ENCODE measurements at places on chromosomes 7 and 10. TPM values are rescaled to one million over a fixed set of nuclear protein-coding genes. Genes with fewer than 3 reads are reported as not detected.

DNA sequence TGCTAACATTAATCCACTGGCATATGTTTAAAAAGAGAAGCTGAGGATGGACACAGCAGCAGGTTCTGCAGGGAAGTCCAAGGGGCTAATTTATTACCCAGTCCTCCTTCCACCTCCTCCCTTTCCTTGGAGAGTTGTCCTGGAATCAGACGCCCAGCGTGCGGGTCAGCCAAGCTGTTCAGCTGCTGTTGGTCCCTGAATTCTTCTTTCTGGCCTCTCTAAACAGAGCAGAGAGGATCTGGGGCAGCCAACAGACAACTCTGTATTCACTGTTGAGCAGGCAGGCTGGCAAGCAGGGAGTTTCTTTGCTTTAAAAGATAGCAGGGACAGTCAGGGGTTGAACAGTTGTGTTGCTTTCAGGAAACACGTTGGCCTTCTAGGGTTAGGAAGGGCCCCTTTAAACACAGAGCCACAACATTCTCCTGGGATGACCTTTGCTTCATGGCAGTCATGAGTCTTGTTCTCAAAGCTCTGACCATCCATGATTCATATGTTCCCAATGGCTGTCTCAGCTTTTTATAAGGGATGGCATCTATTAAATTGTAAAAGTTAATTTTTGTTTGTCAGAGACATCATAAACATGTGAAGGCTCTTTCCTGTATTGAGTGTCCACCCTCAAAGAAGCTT, 217.0 kb downstream of the CREB5 start:
- no peaks in the 10 kb centered on the region for H3K4me1 ChIP-seq
- DNase-seq: no peak
- H3K4me3 ChIP-seq: no peak overlapping the region

- no peaks in the 10 kb centered on the region for H3K27me3 ChIP-seq
- DNase-seq: no peak
- H3K36me3 ChIP-seq: no peaks in the 10 kb centered on the region
- H3K4me3 ChIP-seq: no peak overlapping the region
Observed at GRCh38 chr7:157495177-157495553, 158.4 kb downstream of the DNAJB6 start.

DNA sequence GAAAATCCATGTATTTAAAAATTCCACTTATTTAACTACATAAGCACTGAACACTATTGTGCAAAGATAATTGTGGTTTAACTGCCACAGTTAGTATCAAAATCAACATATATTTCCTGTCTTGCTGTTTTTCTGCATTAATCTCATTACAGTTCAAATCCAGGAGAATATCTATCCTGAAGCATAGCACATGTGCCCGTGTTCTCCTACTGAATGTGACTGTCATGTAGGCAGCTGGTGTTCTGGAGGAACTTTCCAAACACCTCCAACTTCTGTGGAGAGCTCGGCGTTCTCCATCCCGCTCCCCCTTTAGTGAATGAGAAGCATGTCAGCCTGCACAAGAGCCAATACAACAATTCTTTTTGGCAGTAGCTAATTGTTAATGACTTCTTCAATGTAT, 76.4 kb upstream of the IKZF1 start:
- H3K27me3 ChIP-seq: no peaks in the 10 kb centered on the region
- H3K4me1 ChIP-seq: no peaks in the 10 kb centered on the region
- no peak overlapping the region for H3K4me3 ChIP-seq
- H3K27ac ChIP-seq: no peak overlapping the region
- no peaks in the 10 kb centered on the region for H3K36me3 ChIP-seq

DNA sequence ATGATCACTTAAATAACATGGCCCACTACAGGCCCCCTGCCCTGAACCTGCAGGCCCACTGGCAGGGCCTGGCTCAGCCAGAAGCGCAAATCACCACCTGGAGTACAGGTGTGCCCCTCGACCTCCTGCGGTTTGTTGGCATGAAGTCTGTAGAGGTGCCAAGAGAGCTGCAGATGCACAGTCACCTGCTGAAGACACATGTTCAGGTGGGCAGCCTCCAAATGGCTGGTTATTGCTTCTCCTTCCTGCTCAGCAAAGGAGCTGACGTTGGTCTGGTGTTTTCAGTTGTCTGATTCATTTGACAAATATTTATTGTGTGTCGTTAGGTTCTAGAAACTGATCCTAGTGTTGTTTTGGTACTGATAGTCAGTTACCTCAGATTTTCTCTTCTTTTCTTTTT, 29.0 kb downstream of the DHTKD1 start:
- no peak for DNase-seq
- H3K36me3 ChIP-seq: peaks cover 80% of the 10 kb centered on the region
- no peaks in the 10 kb centered on the region for H3K4me1 ChIP-seq
- no peak overlapping the region for H3K4me3 ChIP-seq

DNA sequence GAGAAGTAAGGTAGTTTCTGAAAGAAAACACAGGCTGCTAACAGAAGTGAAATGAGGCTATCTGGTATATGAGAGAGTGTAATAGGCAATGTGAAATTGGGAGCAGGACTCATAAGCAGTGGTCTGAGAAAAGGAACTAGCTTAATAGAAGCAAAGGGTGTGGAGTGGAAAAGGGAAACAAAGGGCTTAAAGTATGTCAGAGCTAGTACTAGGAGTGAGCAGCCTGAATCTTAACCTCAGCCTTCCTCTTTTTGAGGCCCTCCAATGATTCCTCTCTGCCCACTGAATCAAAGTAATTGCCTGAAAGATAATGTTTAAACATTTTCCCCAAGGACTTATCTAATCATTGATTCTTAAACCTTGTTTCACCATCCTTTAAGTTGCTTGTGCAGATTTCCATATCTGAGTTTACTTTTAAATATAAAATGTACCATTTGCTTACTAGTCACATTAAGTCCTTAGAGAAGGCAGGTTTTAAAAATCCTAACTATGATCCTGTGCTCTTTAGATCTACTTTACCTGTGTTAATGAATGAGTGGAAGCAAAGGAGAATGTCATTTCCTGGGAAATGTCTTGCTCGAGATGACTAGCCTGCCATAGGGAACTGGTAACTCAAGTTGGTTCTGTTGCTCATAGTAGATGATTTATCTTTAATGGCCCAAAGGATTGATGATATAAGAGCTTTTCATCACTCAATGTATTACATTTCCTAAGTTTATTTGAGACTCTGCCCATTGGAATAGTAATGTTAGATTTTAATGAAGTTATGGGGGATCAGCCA, 155.0 kb downstream of the SKAP2 start:
- no peaks in the 10 kb centered on the region for H3K4me1 ChIP-seq
- DNase-seq: no peak
- H3K4me3 ChIP-seq: no peak overlapping the region

DNA sequence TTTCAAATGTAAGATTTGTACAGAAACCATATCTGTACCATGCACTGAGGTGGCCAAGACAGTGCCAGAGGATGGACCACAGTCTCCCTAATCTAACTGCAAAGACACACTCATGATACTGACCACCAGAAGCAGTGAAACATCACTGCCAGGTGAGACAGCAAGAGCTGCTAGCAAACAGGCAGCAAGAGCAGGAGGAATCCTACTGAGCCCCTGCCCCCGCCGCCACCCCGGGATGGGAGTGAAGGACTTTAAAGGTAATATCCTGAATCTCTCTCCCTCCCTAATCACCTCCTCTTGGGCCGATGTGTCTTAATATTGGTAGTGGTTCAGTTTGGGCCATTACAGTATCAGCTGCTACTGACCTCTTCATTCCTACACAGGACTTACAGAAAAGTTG, 144.3 kb downstream of the XPNPEP1 start:
- peaks cover 4% of the 10 kb centered on the region for H3K27me3 ChIP-seq
- DNase-seq: no peak
- no peaks in the 10 kb centered on the region for H3K36me3 ChIP-seq
- no peak overlapping the region for H3K4me3 ChIP-seq
- H3K27ac ChIP-seq: no peak overlapping the region
- H3K4me1 ChIP-seq: no peaks in the 10 kb centered on the region

- H3K27ac ChIP-seq: no peak overlapping the region
- H3K4me3 ChIP-seq: no peak overlapping the region
- H3K4me1 ChIP-seq: no peaks in the 10 kb centered on the region
- no peak for DNase-seq
- no peaks in the 10 kb centered on the region for H3K27me3 ChIP-seq
- no peaks in the 10 kb centered on the region for H3K36me3 ChIP-seq
Observed at GRCh38 chr7:30799976-30800661, 28.9 kb downstream of the MINDY4 start.

The AS3MT gene
- total RNA-seq: not detected

Data from B cell (primary cell).